ENCODE measurements at places on chromosomes 13 and 19.

GRCh38 chr13:61954092-61954491 is 538.4 kb upstream of the PCDH20 start:
- ATAC-seq: no peak

- ATAC-seq: no peak
Observed at GRCh38 chr19:29510701-29511265, 15.0 kb upstream of the VSTM2B start.

GRCh38 chr13:114219392-114219791 is 15.3 kb upstream of the CDC16 start:
- ATAC-seq: no peak

GRCh38 chr13:30002577-30002976 is 152.2 kb upstream of the UBL3 start:
- ATAC-seq: peak; percentile 72

GRCh38 chr19:33293255-33294057 is 8.9 kb downstream of the CEBPA start:
- no peak for ATAC-seq

GRCh38 chr13:78376033-78376432 is 227.3 kb downstream of the POU4F1 start:
- no peak for ATAC-seq

Data from stimulated activated memory B cell treated with anti-CD40 and anti-IgM and Interleukin-4, amounts not matched to agents 10 μg/mL and 1 μg/mL and 100 μg/mL, for 72 hours (primary cell).